Left cardiac atrium (tissue), 4 donors: ENCODE measurements at places on chromosomes 2 and 18.

GRCh38 chr2:158513841-158514240, 57.1 kb downstream of the PKP4 start:
- no peak for DNase-seq

GRCh38 chr2:113034016-113034415, 18.7 kb downstream of the IL36B start:
- no peak for DNase-seq

GRCh38 chr2:187586011-187586641, 31.9 kb upstream of the TFPI start:
- no peak for DNase-seq

GRCh38 chr18:74498712-74499627, 2.8 kb downstream of the CNDP2 start:
- DNase-seq, result peak; percentile 50

GRCh38 chr2:37800176-37800858, 124.8 kb upstream of the RMDN2 start:
- DNase-seq, result no peak

DNA sequence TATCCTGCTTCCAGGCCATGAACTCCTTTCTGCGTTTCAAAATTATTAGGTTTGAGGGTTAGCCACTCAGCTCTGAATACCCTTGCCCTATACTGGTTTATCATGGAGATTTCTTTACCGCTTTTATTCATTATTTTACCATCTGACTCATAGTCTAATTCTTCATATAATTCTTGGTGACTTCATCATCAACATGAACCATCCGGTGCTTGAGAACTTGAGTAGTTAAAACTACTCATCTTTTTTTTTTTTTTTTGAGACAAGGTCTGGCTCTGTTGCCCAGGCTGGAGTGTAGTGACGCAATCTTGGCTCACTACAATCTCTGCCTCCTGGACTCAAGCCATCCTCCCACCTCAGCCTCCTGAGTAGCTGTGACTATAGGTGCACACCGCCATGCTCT, 94.2 kb upstream of the LHCGR start:
- DNase-seq, result no peak

- no peak for DNase-seq
Measured at GRCh38 chr2:225070811-225071210, 28.5 kb upstream of the DOCK10 start.

DNA sequence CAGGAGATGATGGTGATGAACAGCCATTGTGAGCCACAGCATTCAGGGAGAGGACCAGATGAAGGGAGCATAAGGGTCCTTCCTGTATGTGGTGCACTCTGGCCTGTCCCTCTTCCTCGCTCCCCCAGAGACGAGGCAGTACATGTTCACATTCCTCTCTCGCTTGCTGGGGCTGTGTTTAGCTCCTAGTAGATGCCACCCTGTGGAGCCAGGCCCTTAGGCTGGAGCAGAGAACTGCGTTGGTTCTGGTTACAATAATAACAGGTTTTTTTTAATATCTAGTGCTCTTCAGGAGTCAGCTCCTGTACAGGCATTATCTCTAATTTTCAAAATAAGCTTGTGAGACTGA, 171.1 kb upstream of the MYT1L start:
- DNase-seq, result no peak

DNA sequence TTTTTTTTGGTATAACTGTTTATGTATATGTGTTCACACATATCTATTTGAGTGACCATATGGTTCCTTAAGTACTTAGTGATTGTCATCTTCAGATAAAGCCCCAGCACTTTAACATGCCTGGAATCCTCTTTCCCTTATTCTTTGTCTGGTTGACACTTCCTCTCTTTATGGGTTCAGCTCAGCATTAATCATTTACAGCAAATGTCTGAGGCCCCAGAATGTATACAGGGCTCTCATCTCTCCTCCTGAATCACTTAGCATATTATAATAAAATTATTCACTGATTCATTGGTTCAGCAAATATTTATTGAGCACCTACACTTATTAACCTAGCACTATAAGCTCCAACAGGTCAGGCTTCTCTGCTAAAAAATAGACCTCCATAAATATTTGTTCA, 43.5 kb upstream of the CD28 start:
- DNase-seq, result no peak

- no peak for DNase-seq
Measured at GRCh38 chr18:47172476-47172875, 3.7 kb downstream of the IER3IP1 start.

DNA sequence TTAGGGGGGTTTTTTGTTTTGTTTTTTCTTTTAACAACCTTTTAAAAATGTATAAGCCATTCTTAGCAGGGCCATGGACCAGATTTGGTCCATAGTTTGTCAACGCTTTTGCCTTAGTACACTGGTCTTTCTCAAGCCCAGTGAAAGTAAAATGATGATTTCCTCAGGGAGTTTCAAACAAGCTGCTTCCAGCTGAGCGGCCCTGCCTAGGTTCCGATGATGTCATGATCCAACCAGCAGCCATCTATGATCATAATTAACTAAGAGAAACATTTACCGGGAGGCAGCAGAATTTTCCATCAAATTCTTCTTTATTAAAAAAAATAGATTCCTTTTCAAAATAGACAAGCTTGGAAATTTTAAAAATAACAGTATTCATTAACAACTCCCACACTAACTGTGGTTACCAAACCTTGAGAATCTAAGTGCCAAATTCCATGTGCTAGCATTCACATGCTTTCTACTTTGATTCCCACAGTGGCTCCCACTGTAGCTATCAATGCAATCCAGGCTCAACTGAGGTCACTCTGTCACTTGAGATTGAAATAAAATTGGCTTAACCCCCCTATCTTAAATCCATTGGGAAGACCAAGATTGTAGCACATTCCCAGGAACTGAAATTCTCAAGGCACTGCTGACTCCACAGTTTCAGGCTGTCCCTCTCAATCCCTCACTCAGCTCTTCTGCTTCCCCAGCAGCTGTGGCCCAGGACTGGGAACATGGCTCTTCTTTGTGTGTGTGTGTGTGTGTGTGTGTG, 148.9 kb downstream of the RNF152 start:
- DNase-seq, result peak; percentile 49

GRCh38 chr2:30505500-30506180, 58.6 kb downstream of the LCLAT1 start:
- no peak for DNase-seq

DNA sequence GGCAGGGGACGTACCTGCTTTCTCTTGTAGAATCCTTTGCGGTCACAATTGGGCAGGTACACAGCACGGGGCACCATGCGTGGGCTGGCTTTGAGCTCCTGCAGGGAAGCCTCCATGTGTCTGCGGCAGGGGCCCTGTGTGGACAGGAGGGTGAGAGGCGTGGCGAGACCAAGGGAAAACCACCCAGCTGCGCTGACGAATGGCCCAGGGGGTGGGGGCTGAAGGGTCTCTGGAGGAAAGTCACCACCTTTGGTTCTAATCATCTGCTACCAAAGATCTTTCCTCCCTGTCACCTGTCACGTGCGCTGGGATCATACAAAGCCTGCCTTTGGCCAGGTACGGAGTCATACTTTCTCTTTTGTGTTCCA, 17.3 kb downstream of the IGFBP5 start:
- DNase-seq, result peak; percentile 14

- DNase-seq, result no peak
Measured at GRCh38 chr2:71129114-71129901, 721 bp downstream of the MCEE start.

DNA sequence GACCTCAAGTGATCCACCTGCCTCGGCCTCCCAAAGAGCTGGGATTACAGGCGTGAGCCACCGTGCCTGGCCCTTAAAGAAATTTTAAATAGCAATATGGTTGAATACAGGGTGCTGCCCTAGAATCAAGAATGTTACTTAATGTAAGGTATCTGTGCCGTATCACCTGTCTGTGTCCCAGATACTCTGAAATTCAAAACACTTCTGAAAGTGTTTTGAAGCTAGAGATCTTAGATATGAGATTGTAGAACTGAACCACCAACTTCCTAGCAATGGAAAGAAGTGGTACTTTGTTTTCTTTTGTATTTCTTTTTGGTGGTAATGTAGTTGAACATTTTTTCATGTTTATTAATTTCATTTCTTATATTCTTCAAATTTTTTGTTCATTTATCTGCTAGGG, 13.0 kb downstream of the PTPN4 start:
- no peak for DNase-seq

DNA sequence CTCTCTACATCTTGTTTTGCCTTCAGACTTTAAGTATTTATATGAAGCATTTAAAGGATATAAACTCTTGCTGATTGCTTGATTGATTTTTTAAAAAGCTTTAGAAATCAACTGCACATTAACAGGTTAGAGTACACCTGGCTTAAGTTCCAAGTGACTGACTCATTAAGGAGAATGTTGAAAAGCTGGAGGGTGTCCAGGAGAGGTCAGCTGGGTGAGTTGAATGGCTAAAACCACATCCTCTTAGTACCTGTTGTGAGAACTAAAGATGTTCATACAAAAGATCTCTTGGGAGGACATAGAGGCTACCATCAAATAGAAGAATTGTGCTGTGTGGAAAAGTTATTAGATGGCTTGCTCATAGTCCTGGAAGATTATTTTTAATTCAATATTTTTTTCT, 206.8 kb downstream of the TXNL1 start:
- no peak for DNase-seq

- no peak for DNase-seq
Measured at GRCh38 chr2:82839036-82839435, 1620.0 kb downstream of the SUCLG1 start.

GRCh38 chr2:120631724-120632123, 103.9 kb upstream of the GLI2 start:
- no peak for DNase-seq

DNA sequence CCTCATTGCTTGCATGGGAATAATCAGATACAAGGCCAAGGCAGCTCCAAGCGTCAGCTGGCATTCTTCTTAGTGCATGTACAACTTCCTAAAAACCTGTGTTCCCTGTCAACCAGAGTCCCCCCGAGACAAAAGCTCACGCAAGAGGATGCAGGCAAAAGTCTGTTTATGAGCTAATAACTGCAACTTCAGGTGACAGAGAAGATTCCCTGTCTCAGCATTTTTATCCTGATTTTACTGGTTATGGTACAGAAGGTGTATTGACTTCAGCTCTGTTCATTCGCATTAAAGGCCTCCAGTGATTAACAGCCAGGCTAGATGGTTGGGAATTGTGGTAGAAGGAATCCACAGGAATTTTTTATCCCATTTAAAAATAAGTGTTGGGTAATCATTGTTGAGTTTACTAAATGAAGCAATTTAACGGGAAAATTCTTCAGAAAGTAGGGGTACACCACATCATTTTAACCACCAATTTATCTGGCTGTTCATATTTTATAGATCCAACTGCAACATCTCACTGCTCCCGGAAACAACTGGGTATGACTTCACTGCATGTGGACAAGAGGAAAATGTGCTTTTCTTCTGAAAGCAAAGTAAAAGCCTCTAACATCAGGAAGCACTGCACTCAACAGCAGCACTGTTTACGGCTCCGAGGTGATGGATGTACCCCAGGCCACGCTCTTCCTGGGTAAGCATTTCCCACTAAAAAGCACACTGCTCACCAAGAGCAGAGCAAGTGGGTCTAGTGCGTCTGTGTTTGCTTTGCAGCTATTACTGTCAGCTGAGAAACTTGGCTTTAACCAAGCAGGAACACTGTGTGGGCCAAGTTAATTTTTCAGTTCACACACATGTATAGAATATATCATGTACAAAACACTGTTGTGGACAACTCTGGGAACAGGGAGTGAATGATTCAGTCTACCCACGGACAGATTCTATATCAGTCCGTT, 31.9 kb downstream of the CCBE1 start:
- no peak for DNase-seq

GRCh38 chr18:25057491-25058050, 294.4 kb downstream of the ZNF521 start:
- DNase-seq, result no peak

DNA sequence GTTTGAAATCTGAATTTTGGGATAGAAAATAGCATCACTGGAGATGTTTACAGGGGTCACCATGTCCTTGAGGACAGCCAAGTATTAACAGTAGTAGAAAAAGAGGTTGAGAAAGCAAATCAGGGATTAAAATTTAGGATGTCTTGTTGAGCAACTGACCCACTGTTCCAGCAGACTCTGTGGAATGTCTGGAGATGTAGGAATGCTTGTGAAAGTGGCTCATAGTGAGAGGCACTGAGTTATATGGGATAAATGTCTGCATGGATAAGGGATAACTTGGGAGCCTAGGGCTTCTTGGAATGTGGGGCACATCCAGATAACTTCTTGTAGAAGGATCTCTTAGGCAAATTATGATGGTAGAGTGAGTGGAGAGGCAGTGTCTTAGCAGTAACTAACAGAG, 495.0 kb downstream of the TMX3 start:
- no peak for DNase-seq

- no peak for DNase-seq
Measured at GRCh38 chr2:190809876-190810525, 70.6 kb upstream of the GLS start.

DNA sequence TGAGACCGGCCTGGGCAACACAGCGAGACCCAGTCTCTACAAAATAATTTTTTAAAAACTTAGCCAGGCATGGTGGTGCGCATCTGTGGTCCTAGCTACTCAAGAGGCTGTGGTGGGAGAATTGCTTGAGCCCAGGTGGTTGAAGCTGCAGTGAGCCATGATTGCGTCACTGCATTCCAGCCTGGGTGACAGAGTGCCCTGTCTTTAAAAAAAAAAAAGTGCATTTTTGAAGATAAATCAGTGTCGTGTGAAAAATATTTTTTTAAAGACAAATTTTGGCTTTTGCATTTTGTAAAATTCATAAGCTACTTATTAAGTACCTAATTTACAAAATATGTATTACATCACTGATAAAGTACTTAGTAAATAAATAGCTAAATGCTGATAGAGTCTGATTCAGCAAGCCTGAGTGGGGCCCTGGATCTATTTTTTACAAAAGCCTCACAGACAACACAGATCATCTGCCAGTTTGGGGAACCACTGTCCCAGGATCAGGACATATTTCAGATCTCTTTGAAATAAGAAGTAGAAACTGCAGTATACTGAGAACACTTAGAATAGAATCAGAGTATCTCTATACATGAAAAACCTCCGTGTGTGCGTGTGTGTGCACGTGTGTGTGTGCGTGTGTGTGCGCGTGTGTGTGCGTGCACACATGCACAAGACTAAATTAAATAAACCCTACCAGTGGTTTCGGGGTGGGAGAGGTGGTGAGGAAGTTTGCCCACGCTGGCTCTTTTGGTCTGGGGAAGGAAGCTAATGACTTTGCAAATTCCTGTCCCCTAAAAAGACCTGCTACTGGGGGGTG, 61.6 kb downstream of the AAK1 start:
- DNase-seq, result no peak

GRCh38 chr2:204143216-204144014, 206.9 kb downstream of the ICOS start:
- no peak for DNase-seq

GRCh38 chr2:172552547-172553291, 3.2 kb upstream of the PDK1 start:
- no peak for DNase-seq

DNA sequence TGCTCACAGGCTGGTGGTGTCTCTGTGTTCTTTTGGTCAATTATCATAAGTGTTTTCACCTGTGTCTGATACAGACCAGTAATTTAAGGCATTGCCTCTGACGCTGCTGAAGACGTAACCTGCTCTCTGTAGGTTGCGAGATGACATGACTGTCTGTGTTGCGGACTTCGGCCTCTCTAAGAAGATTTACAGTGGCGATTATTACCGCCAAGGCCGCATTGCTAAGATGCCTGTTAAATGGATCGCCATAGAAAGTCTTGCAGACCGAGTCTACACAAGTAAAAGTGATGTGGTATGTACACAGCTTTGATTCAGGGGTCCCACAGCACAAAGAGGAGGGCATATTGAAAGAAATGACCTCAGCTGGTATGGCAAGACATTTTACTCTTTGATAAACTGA, 33.8 kb upstream of the TMEM87B start:
- no peak for DNase-seq

GRCh38 chr2:74571058-74571457, 16.5 kb downstream of the DOK1 start:
- no peak for DNase-seq
